ENCODE measurements at places on chromosomes 5 and 9. TPM values are rescaled to one million over a fixed set of nuclear protein-coding genes. Genes with fewer than 3 reads are reported as not detected.

DNA sequence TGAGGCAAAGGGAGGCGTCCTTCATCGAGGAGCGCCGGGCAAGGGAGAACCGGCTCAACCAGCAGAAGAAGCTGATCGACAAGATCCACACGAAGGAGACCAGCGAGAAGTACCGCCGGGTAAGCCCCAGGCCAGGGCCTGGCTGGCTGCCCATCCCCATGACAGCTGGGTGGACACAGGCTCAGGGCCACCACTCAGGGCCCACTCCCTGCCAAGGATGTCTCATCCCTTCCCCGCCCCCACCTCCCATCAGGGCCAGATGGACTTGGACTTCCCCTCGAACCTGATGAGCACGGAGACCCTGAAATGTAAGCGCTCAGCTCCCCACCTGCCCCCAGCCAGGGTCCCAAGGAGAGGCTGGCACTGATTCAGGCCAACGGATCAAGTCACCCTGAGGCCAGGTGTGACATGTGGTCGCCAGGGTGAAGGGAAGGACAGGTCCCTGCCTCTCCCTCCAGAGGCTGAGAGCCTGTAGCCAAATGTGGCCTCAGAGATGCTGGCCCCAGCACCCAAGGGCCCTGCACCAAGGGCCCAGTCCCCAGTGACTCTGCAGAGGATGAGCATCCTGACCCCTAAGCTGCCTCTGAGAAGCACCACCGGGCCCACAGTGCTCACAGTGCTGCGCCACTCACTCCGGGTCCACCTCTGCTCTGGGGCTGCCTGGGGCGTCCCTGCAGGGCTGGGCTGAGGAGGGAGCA lies 3.1 kb upstream of the RABL6 start:
- no peaks in the 10 kb centered on the region for H3K27me3 ChIP-seq
- no peak overlapping the region for H3K4me3 ChIP-seq
- DNase-seq, result no peak
- no peak overlapping the region for H3K27ac ChIP-seq
- H3K4me1 ChIP-seq, result peaks cover 14% of the 10 kb centered on the region

- H3K27ac ChIP-seq, result no peak overlapping the region
- no peaks in the 10 kb centered on the region for H3K36me3 ChIP-seq
- peak; percentile 74 for DNase-seq
- H3K4me3 ChIP-seq, result peak overlapping the region; percentile 42
These were observed 17.6 kb upstream of the UBE2D2 start for GRCh38 chr5:139543423-139543991.

GRCh38 chr9:133405508-133406438 lies 12.0 kb downstream of the REXO4 start:
- no peak overlapping the region for H3K27ac ChIP-seq
- H3K36me3 ChIP-seq, result peaks cover 4% of the 10 kb centered on the region
- peaks cover 7% of the 10 kb centered on the region for H3K4me1 ChIP-seq
- DNase-seq, result no peak
- no peaks in the 10 kb centered on the region for H3K27me3 ChIP-seq
- no peak overlapping the region for H3K4me3 ChIP-seq

DNA sequence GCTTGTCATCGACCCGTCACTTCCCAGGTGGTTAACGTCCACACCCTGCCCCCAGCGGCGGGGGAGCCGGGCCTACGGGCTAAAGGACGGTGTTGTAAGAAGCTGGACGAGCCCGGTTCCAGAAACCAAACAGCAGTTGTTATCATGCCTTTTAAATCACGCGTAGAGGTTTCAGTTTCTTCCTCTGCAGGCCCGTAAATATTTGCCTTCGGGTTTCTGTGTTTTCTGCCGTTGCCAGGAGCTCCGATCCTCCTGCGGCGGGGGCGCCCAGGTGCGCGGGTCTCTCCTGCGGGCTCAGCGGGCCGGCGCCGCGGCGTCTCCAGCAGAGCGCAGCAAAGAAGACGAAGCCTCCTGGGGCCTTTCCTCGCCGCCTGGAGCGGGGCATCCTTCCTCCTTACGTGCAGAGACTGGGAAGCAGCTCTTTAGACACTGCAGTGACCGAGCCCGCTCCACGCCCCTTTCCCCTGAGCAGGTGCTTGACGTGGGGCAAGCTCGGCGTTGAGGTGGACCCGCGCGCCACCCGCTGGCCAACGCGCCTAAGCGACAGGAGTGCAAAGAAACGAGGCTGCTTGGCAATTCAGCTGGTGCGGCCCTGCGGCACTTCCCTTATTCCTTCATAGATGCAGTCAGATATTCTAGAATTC lies 21.8 kb upstream of the TTC1 start:
- no peak overlapping the region for H3K27ac ChIP-seq
- H3K36me3 ChIP-seq, result no peaks in the 10 kb centered on the region
- DNase-seq, result peak; percentile 68
- no peak overlapping the region for H3K4me3 ChIP-seq

- H3K4me3 ChIP-seq, result no peak overlapping the region
- DNase-seq, result no peak
- peaks cover 17% of the 10 kb centered on the region for H3K4me1 ChIP-seq
- H3K27me3 ChIP-seq, result no peaks in the 10 kb centered on the region
- H3K27ac ChIP-seq, result peak overlapping the region; percentile 74
- no peaks in the 10 kb centered on the region for H3K36me3 ChIP-seq
These were observed 68.4 kb downstream of the PAM start for GRCh38 chr5:102823441-102823874.

GRCh38 chr5:175248416-175248905 lies 195.5 kb downstream of the DRD1 start:
- peaks cover 39% of the 10 kb centered on the region for H3K27me3 ChIP-seq
- no peak overlapping the region for H3K27ac ChIP-seq
- DNase-seq, result no peak
- H3K36me3 ChIP-seq, result no peaks in the 10 kb centered on the region

DNA sequence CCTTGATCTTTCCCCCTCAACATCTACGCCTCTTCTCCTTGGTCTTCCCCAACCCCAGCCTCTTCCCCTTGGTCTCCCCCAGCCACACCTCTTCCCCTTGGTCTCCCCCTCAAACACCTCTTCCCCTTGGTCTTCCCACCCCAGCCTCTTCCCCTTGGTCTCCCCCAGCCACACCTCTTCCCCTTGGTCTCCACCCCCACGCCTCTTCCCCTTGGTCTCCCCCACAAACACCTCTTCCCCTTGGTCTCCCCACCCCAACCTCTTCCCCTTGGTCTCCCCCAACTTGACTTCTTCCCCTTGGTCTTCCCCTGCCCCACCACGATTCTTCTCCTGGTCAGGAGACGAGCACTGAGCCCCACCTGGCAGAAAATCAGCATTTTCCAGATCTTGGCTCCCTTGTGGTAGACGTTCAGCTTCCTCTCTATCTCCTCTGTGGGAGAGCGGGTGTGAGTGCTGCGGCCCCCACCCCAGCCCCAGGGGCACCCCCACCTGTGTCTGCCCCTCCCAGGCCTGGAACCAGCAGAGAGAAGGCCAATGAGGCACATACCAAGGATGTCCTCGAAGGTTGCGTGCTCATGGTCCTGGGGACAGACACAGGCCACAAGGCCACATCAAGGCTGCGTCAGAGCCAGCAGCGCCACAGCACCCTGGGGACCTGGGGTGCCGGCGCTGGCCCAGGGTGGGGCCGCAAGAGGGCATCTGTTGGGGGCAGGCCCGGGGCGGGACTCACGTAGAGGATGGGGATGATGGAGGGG lies 7.0 kb downstream of the NSMF start:
- H3K4me3 ChIP-seq, result peak overlapping the region; percentile 47
- no peaks in the 10 kb centered on the region for H3K36me3 ChIP-seq
- H3K27ac ChIP-seq, result no peak overlapping the region
- no peak for DNase-seq

- peak overlapping the region; percentile 87 for H3K4me3 ChIP-seq
- H3K27me3 ChIP-seq, result peaks cover 27% of the 10 kb centered on the region
- H3K4me1 ChIP-seq, result peaks cover 6% of the 10 kb centered on the region
- no peak for DNase-seq
- H3K36me3 ChIP-seq, result no peaks in the 10 kb centered on the region
These were observed 737 bp downstream of the SLC1A3 start for GRCh38 chr5:36607114-36607571.

- no peak overlapping the region for H3K4me3 ChIP-seq
- H3K36me3 ChIP-seq, result peaks cover 11% of the 10 kb centered on the region
- H3K27me3 ChIP-seq, result no peaks in the 10 kb centered on the region
- DNase-seq, result no peak
- no peaks in the 10 kb centered on the region for H3K4me1 ChIP-seq
These were observed 427.7 kb downstream of the PRELID2 start for GRCh38 chr5:145407300-145408047.

- H3K36me3 ChIP-seq, result no peaks in the 10 kb centered on the region
- H3K27ac ChIP-seq, result no peak overlapping the region
- DNase-seq, result no peak
- H3K4me1 ChIP-seq, result no peaks in the 10 kb centered on the region
- H3K27me3 ChIP-seq, result no peaks in the 10 kb centered on the region
These were observed 799.3 kb upstream of the NUDT12 start for GRCh38 chr5:104361932-104362331.

DNA sequence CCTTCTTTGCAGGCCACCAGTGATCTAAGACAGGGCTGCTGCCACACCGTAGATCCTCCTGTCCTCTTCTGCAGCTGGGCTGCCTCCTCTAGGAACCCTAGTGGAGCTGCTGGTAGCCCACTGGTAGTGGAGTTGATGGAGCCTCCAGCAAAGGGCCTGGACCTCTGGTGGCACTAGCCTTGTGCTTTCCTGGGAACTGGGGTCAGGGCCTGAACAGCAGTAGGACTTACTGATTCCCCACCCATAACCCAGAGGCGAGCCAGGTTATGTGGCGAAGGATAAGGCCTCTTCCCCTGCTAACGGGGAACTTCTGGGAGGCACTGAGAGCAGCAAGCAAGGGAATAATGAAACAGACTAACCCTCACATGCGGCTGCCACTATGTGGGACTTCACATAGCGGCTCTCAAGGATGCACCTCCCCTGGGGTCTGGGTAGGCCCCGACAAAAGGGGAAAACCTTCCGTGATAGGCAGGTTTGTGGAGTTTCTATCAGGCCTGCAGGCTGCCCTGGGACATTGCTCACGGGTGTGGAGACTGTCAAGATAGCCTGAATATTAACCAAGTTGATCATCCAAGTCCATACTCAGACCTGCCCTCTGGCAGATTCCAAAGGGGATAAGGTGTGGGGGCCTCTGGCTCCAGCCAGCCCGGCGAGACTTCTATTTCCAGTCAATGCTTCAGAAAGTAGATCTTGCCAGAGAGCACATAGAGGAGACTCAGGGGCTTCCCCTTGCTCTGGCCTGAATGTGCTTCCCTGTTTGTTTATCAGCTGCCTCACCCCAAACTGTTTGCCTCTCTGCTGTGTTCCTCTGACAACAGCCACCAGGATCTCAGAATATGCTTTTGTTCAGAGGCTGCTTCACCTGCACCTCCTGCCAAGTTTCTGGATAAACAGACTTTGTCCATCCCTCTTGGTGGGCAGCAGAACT lies 7.4 kb downstream of the SLC22A4 start:
- H3K4me3 ChIP-seq, result no peak overlapping the region
- H3K36me3 ChIP-seq, result peaks cover 4% of the 10 kb centered on the region
- peaks cover 7% of the 10 kb centered on the region for H3K4me1 ChIP-seq
- peaks cover 7% of the 10 kb centered on the region for H3K27me3 ChIP-seq
- H3K27ac ChIP-seq, result no peak overlapping the region
- no peak for DNase-seq

DNA sequence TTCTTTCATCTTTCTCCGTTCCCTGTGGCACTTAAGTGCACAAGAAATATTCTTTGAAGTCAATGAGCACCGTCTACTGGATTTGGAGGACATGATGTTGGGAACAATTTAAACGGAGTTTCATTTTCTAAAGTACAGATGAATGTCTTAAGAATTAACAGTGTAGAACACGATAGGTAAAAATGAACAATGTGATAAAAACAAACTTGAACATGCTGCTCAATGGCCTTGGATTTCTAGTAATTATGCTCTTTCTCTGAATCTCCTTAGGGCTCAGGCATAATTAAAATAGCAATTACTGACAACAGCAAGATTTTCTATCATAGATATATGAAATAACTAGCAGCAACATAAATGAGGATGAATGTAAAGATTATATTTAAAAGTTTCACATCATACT lies 142.2 kb upstream of the CDH6 start:
- no peak overlapping the region for H3K27ac ChIP-seq
- H3K27me3 ChIP-seq, result no peaks in the 10 kb centered on the region
- H3K4me3 ChIP-seq, result no peak overlapping the region
- no peak for DNase-seq
- H3K4me1 ChIP-seq, result no peaks in the 10 kb centered on the region
- H3K36me3 ChIP-seq, result no peaks in the 10 kb centered on the region

GRCh38 chr5:139743001-139743771 lies 52.4 kb upstream of the PSD2 start:
- H3K4me3 ChIP-seq, result no peak overlapping the region
- no peak overlapping the region for H3K27ac ChIP-seq
- peaks cover 30% of the 10 kb centered on the region for H3K4me1 ChIP-seq
- no peaks in the 10 kb centered on the region for H3K27me3 ChIP-seq

DNA sequence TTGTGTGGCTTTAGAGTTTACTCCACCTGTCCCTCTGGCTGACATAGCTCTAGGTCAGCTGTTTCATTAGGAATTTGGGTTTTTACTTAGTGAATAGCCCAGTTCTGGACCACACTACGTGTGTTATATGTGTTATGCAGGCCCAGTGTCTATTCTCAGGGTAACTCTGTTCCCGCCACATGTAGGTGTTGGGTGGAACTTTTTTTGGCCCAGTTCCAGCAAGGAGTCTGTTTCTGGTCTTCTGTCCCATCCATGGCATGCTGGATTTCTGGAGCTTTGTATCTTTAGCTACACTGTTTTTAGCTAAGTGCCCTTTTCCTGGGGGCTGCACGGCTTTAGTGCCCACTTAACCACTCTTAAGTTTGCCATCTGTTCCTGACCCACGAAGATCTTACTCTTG lies 15.5 kb downstream of the RMI1 start:
- no peak overlapping the region for H3K4me3 ChIP-seq
- no peak for DNase-seq
- H3K36me3 ChIP-seq, result peaks cover 3% of the 10 kb centered on the region
- H3K4me1 ChIP-seq, result no peaks in the 10 kb centered on the region
- no peak overlapping the region for H3K27ac ChIP-seq

DNA sequence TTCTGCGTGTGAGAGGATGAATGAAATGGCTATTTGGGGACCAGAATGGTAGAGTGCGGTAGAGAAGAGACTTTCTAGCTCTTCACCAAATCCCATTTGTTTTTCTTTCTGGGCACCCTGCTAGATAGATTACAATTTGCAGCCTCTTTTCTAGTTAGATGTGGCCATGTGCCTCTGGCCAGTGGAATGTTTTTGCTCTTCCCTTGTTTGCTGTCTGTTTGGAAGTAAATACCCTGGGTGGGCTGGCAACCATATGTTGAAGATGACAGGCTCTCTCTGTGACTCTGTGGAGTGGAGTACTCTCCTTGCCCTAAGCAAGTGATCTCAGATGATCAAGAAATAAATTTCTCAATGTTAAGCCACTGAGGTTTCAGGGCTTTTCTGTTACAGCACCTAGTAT lies 12.9 kb downstream of the GNG10 start:
- H3K4me3 ChIP-seq, result no peak overlapping the region
- peaks cover 4% of the 10 kb centered on the region for H3K4me1 ChIP-seq
- no peak overlapping the region for H3K27ac ChIP-seq
- no peak for DNase-seq
- peaks cover 17% of the 10 kb centered on the region for H3K36me3 ChIP-seq
- H3K27me3 ChIP-seq, result no peaks in the 10 kb centered on the region

- H3K27ac ChIP-seq, result no peak overlapping the region
- H3K36me3 ChIP-seq, result no peaks in the 10 kb centered on the region
- H3K4me3 ChIP-seq, result no peak overlapping the region
- H3K4me1 ChIP-seq, result no peaks in the 10 kb centered on the region
- DNase-seq, result no peak
These were observed 86.8 kb upstream of the OR13F1 start for GRCh38 chr9:104417296-104417695.

The CD74 gene
- total RNA-seq, result 767 TPM

The SLC36A3 gene
- not detected for total RNA-seq

The UNC5A gene
- total RNA-seq, result not detected

The TNFSF15 gene
- total RNA-seq, result not detected
